SK-MEL-5 (cell line): ENCODE measurements at places on chromosomes 5 and 9. TPM values are rescaled to one million over a fixed set of nuclear protein-coding genes. Genes with fewer than 3 reads are reported as not detected.

- no peak for DNase-seq
Observed at GRCh38 chr9:98158071-98158831, 34.2 kb downstream of the CORO2A start.

The AK6 gene
- total RNA-seq = 33.4 and 52.1 TPM in 2 replicates

The JAKMIP2 gene
- 0.03 and 0.05 TPM in 2 replicates for total RNA-seq

DNA sequence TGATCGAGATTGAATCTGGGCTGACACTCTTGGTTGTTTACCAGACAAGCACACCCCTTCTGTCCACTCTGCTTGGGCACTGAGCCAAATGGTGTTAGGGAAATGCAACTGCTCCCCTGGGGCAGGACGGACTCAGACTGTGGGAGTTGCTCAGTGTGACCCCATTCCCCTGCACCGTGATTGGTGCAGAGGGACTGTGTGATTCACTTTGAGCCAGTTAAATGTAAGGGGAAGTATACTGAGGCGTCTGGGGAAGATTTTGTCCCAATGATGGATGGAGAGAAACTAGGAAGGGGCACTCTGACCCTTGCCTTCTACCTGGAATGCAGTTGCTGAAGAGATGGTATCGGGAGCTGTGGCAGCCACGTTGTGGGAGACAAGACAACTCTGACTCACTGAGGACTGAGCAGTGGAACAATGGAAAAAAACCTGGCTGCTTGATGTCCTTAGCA, 196.0 kb upstream of the ANKRD55 start:
- no peak for DNase-seq

DNA sequence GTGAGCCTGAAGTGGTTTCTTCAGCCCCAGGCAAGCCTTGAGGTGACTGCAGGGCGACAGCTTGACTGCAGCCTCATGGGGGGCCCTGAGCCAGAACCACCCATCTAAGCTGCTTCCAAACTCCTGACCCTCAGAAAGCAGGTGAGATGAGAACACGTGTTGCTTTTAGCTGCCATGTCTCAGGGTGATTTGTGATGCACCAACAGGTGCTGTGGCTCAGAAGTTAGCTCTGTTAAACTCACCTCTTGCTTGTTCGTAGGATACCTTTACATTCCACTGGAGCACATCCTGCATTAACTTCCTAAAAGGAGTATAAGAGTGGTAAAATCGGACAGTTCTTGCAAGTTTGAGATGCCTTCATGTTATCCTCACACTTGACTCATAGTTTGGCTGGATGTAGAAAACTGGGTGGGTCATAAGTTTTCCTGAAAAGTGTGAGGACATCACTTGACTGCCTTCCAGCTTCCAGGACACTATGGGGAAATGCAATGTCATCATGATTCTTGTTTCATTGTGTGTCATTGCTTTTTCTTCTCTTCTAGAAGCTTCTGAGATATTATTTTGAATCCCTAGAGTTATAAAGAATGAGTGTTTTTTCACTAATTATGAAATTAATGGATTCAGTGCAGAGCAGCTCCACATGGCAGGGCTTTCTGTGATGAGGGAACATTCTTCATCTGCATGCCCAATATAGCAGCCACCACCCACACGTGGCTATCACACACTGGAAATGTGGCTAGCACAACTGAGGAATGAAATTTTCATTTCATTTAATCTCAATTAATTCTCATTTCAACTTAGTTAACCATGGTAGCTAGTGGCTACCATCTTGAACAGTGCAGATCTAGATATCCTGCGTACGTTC, 92.3 kb downstream of the HSD17B3 start:
- no peak for DNase-seq

DNA sequence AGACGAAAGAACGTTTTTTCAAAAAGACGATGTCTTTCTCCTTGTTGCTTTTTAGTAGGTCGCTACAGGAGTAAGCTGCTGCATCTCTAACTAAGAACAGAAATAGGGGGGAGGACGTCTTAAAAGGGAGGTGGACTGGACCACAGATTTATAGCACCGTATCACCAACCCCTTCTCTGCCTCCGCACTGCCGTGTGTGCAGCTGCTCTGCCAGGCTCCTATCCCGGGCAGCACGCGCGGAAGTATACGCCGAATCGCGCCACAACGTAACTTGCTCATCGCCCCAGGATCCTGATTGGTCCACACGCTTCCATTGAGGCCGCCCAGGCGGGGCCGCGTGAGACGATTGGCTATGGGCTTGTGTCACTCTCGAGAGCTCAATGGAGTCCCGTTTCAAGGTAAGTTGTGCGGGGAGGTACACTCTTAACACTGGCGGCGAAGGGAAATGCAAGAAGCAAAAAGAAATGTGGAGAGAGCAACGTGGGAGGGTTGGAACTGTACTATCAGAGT, at the start of gene ELAVL2:
TSS of gene ELAVL2 (minus strand) at position 121 of the 510 bp plus-strand sequence. CDS start 64,006 bp downstream, outside the sequence.
- no peak for DNase-seq

The FRRS1L gene
- total RNA-seq = 0.03 TPM in 2 replicates

The MYMK gene
- not detected in 2 replicates for total RNA-seq

The PCDHGC4 gene
- 0.11 TPM in 1 of 2 replicates, not detected in the other for total RNA-seq

DNA sequence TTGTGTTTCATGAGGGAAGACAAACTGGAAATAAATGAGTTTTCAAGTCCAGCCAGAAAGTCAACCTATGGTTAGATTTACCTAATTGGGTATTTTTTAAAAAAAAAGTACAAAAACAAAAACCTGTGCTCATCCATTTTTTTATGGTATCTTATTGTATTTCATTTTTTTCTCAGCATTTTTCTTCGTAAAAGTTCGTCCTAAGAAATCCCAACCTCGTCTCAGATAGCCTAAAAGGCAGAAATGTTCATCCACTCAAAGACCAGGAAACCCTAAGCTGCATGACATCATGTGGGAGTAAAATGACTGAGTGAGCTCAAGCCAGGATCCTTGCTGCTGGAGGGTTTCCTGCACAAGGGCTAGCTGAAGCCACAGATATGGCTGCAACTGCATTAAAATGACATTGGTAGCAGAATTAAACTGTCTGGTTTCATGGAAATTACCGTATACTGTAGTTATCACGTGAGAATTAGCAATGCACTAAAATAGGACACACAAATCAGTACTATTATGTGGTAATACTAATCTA, 70.4 kb downstream of the NFIB start:
- no peak for DNase-seq

The MAST4 gene
- total RNA-seq = 1.6 and 3.3 TPM in 2 replicates

DNA sequence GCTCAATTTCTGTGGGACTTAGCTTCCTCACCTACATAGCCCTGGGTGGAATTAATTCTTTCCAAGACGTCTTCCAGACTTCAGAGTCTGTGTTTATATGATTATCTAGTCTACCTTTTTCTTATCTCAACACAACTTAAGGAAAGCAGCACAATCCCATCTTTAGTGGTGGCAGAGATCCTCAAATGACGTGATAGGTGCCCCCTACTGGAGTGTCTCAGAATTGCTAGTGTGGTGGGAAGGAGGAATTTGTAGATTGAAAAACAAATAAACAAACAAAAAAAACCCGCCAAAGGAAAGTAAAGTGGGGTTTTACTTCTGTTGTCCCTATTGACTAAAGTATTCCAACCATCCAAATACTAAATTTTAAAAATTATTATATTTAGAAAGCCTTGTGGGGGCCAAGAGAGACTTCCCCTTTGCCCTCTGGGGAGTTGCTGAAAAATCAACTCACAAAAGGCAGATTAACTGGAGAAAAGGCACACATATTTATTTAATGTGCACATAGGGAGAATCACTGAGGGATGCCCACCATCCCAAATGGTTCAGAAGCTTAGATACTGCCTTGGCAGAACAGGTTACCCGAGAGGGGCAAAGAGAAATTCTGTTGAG, 283.3 kb downstream of the TMEM167A start:
- peak; percentile 55 for DNase-seq

DNA sequence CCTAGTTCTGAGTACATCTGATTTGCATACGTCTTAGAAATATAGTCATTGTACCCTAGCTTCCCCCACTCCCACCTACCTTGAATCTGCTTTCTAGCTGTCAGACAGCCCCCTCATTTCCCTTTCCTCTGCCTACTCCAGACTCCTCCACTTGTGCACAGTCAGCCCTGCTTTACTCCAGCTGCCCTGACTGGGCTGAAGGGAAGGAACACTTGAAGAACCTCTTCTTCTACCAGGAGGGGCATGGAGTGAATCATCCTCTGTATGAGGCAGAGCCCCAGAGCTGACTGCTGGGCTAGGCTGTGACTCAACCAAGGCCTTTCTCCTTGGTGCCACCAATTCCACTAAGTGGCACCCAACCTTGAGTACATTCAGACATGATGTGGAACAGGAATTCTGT, 18.1 kb upstream of the ZFR start:
- no peak for DNase-seq
